Erythroblast (primary cell): ENCODE measurements at places on chromosomes 13 and 19.

- peak; percentile 73 for DNase-seq
Observed at GRCh38 chr13:77975358-77976042, 56.9 kb upstream of the EDNRB start.

- peak; percentile 71 for DNase-seq
Observed at GRCh38 chr19:43651758-43652545, 12.3 kb upstream of the CADM4 start.

GRCh38 chr19:31283701-31284100, 65.5 kb downstream of the TSHZ3 start:
- DNase-seq: no peak

DNA sequence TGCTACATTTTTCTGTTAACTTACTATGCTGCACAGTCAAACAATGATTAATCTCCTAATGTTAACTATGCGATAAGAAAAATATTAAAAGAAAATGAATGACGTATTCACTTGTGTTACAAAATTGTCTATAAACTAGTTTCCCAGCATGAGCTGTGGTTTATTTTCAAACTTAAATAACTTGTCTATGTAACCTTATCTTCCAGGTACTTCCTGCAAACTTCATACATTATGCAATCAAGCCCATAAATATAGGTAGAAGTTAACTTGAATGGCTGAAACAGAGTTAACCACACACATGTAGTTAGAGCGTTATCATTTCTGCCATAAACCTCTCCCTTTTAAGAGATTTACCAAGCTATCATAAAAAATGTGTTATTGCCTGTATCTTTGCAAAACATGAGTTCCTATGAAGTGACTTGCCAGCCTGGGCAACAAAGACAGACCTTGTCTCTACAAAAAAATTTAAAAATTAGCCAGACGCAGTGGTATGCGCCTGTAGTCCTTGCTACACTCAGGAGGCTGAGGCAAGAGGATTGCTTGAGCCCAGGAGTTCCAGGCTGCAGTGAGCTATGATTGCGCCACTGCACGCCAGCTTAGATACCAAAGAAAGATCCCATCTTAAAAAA, 17.7 kb upstream of the KLF5 start:
- DNase-seq: peak; percentile 7

DNA sequence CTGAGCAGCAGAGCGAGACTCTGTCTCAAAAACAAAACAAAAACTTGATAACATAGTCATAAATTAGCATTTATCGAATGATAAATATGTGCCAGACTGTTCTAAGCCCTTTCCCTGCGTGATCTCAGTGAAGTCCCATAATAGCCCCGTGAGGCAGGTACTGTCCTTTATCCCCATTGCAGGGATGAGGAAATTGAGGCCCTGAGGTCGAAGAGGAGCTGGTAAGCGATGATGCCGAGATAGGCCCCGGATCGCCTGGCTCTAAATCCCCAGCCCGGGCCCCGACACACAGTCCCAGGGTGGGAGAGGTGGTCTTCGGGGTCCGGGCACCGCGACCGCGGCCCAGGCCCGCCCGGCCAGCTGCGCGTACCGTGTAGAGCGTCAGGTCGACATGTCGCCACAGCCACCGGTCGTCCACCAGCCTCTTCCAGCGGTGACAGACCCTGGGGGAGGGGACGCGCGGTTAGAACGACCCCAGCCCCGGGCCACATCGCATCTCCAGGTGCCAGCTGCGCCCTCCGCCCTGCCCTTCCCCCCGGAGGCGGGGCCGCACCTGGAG, 625 bp downstream of the FBXL12 start:
- DNase-seq: no peak

GRCh38 chr13:96141032-96141431, 51.1 kb downstream of the HS6ST3 start:
- peak; percentile 5 for DNase-seq

GRCh38 chr13:26503826-26504594, 53.5 kb upstream of the WASF3 start:
- no peak for DNase-seq

DNA sequence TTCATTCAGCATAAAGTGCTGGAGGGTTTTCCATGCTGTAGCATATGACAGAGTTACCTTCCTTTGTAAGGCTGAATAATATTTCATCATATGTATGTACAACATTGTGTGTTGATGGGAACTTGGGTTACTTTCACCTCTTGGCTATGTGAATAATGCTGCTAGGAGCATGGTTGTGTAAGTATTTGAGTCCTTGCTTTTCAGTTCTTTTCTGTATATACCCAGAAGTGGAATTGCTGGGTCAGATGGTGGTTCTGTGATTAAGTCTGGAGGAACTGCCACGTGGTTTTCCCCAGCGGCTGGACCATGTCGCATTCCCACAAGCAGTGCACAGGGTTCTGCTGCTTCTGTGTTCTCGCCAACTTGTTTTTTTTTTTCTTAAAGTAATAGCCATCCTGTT, 101.2 kb upstream of the TEX29 start:
- no peak for DNase-seq
